ENCODE measurements at places on chromosomes 6 and 20. TPM values are rescaled to one million over a fixed set of nuclear protein-coding genes. Genes with fewer than 3 reads are reported as not detected.

DEF6 gene
- 3.6 TPM for total RNA-seq

SOX18 gene
- total RNA-seq = 4.8 TPM

ZNF334 gene
- total RNA-seq = 2.8 TPM

PNLDC1 gene
- not detected for total RNA-seq

HIVEP1 gene
- total RNA-seq = 18.3 TPM

TENT5A gene
- total RNA-seq = 12.4 TPM

FNDC1 gene
- total RNA-seq = 1.0 TPM

CYB5R4 gene
- total RNA-seq = 3.6 TPM

GSS gene
- total RNA-seq = 26.3 TPM

TMEM151B gene
- total RNA-seq = not detected

CNR1 gene
- total RNA-seq = 0.12 TPM

RGS17 gene
- not detected for total RNA-seq

- DNase-seq = no peak
Observed at GRCh38 chr6:18214003-18214402, 50.3 kb downstream of the DEK start.

DNA sequence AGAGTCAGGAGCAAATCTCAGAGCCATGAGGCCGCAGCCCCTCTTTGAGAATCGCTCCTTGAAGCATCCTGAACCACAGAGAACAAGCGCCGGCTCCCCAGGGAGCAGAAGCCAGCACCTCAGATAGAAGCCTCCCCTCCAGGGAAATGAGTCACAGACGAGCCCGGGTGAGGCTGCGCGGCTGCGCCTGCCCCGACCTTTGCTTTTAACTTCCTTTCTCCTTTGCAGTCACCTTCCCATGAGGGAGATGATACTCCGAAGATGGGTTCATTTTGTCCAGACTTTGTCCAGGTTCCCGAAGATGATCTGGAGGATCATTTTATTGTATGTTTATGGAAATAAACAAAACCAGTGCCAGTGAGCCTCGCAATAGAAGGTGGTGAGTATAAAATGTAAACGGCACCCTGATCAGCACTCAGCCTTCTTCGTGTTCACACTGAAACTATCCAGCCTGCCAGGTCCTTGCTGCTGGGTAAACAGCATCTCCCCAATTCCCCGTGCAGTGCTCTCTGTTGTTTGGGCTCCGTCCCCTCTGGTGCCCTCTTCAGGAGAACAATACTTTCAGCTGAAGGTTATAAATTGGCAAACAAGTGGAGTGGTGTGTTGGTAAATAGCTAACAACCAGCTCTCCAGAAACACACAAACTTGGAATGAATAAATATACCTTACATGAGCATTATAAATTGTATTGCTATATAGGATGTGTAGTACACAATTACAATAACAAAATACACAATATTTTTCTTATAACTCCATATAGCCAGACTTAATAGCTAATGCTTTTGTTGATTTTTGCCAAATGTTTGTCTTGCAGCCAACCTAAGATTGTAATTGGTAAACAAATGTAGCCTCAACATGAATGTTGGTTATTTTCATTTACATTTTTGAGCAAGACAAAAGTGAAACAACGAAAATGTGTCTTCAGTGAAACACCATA is 41.4 kb upstream of the TMEM181 start:
- DNase-seq = no peak

DNA sequence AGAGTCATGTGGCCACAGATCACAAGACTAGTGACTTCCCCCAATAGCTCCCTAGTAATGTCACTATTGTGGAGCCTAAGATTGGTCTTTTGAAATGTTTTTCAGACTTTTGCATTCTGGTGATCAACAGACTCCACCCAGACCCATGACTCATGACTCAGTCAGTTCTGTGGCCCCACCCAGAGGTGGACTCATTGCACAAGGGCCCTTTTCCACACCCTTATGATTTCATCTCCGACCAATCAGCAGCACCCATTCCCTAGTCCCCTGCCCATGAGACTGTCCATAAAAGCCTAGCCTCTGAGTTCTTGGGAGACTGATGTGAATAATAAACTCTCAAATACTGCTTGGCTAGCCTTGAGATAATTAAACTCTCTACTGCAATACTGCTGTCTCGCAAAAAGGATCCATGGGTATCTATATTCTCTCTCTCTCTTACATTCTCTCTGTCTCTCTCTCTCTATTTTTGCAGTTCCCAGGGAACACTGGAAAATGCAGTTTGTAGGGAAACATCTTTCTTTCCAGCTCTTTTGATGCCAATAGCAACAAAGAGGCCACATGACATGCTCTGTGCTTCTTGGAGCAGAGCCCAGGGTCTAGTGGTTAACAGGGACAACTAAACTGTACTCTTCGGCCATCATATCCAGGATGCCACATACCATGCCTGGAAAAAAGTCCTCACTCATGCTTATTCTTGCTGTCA is 71.3 kb upstream of the IYD start:
- no peak for DNase-seq

DNA sequence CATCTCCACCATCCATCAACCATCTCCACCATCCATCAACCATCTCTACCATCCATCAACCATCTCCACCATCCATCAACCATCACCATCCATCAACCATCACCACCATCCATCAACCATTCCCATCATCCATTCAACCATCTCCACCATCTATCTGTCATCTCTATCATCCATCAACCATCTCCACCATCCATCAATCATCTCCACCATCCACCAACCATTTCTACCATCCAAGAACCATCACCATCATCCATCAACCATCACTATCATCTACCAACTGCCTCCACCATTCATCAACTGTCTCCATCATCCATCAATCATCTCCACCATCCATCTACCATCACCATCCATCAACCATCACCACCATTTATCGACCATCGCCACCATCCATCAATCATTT is 78.8 kb upstream of the CDH4 start:
- DNase-seq = no peak

DNA sequence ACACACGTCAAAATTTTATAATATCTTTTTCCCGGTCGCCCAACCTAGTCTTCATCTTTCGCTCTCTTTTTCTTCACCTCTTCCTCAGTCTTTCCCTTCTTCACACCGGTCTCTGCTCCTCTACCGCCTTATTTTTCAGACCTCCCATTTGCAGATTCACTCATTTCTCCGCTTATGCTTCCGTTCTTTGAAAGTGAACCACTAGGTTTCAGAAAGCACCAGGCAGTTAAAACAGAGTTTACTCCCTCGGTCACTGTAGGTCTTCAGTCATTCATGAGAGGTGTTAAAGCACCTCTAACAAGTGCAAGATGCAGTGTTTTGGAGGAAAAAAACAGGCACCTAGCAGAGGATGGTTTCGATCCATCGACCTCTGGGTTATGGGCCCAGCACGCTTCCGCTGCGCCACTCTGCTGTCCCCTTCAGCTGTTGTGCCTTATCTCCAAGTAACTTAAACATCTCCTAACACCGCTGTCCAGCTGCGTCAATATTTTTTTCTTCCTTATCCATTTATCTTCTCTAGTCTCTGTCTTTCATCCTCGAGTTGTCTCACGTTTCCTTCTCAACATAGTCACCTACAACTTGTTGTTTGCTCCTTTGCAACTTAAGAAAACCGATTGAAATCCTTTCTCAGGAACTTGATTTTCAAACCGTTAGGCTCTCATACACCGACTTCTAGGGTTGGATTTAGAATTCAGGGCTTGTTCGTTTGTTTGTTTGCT is 119.7 kb upstream of the ZNF184 start:
- DNase-seq = no peak

DNA sequence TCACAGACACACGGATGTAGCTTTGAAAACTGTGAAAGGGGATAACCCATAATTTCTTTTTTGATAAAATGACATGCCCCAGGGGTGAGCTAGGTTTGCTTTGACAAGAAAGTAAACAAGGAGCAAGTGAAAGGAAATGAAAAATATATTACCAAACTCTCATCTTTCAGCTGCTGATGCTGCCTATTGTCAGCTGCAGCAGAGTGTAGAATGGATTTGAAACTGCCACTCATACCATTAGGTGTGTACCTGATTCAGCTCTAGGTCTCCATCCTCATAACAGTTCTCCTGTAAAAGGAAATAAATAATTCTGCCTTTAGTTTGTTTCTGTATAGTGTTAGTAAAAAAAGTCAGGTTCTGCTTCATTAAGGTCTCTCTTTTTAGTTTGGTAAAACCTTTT is 415.1 kb upstream of the MARCKS start:
- DNase-seq = no peak

GRCh38 chr20:33279261-33279910 is 3.6 kb upstream of the BPIFB1 start:
- DNase-seq = no peak

GRCh38 chr6:10030942-10031537 is 383.8 kb downstream of the TFAP2A start:
- DNase-seq = no peak

DNA sequence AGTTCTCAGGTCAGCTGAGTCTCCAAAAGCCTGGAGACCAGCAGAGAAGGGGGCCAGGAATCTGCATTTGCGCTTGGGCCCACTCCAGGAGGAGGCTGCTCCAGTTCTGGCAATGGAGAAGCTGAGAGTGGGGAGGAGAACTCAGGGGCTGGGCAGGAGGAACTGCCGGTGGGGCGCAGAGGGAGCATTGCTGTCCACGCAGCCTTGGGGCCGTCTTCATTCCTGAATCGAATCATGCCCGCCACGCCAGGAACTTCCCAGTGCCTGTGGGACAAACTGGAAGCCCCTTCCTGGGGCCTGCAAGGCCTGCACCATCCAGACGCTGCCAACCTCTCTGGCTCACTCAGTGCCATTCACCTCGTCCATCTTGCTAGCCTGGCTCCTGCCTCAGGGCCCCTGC is 16.9 kb downstream of the RAB44 start:
- no peak for DNase-seq

DNA sequence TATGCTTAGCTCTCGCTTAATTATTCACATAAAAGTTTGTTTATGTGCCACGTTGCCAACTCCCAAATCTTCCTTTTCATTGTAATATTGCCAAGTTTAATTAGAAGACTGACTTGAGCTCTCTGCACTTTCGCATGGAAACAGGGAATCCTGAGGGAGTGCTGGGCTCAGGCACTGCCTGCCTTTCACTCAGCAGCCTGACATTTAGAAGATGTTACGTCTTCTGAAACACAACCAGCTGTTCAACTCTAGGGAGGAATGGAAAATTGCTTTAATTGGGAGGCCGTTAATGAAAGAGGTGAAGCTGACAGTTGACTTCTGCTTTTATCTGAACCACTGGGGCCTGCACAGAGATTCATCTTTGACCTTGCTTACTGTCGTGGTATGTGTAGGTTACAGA is 77.4 kb upstream of the MTHFD1L start:
- no peak for DNase-seq

GRCh38 chr6:78867020-78867369 is 356 bp upstream of the IRAK1BP1 start:
- no peak for DNase-seq

- no peak for DNase-seq
Observed at GRCh38 chr20:48638546-48638945, 189.3 kb downstream of the PREX1 start.

- no peak for DNase-seq
Observed at GRCh38 chr6:34095741-34096140, 50.1 kb downstream of the GRM4 start.

DNA sequence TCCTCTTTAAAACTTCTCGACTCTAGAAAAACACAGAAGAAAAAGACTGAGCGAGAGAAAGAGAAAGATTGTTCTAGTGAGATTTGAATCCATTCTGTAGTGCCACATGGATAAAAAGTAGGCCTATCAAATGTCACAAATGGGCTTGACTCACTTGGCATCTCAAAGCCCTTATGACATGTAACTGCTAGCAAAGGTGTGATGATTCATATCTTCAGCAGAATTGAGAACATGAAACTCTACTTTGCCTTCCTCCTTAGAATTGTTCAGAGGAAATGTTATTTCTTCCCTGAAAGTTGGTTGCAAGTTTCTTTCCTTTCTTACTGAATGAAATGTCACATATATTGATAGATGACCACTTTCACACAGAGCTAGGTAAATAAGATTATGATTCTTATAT is 40.4 kb upstream of the DUSP22 start:
- no peak for DNase-seq

All from right lobe of liver (tissue), 6 donors.